ENCODE measurements at places on chromosomes 1 and 21.
A peak's percentile ranks its signal among the peaks of the same experiment; 100 is the strongest.

DNA sequence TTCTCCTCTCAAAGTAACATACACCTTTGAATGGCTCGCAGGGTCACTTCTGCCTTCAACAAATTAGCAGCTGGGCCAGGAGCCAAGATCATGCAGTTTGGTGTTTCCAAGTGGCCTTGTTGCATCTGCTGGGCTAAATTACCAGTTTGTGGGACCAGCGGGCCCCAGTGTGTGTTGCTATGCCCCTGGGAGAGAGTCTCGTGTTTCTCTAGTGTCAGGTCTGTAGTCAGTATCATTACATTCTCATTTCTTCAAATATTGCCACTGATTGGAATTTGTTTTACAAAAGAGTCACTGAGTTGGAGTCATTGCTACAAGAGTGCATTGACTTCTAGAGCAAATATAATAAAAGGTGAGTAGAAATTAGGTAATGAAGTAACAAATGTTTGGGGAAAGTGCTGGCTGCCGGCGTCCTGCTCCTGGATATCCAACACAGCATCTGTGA is 35.5 kb downstream of the RHOU start:
- no peak overlapping the region for H3K4me3 ChIP-seq
- no peak for DNase-seq
- no peak overlapping the region for H3K27ac ChIP-seq
- H3K27me3 ChIP-seq, result no peaks in the 10 kb centered on the region
- H3K36me3 ChIP-seq, result no peaks in the 10 kb centered on the region

DNA sequence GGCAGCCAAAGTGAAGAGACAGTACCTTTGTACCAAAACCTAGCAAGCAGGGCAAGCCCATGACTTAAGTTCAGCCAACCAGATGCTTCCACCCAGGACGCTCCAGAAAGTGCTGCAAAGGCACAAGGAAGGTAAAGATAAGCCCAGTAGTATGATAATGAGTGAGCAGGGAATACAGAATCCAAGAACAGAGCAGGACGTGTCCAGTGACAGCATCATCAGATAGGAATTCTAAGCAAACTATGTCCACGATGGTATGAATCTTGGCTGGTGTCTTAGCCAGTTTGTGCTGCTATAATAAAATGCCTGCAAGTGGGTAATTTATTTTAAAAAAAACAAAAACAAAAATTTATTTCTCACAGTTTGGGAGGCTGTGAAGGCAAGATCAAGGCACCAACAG is 13.6 kb downstream of the GJA4 start:
- H3K27ac ChIP-seq, result no peak overlapping the region
- no peaks in the 10 kb centered on the region for H3K36me3 ChIP-seq
- H3K4me3 ChIP-seq, result no peak overlapping the region
- H3K4me1 ChIP-seq, result no peaks in the 10 kb centered on the region
- DNase-seq, result no peak

DNA sequence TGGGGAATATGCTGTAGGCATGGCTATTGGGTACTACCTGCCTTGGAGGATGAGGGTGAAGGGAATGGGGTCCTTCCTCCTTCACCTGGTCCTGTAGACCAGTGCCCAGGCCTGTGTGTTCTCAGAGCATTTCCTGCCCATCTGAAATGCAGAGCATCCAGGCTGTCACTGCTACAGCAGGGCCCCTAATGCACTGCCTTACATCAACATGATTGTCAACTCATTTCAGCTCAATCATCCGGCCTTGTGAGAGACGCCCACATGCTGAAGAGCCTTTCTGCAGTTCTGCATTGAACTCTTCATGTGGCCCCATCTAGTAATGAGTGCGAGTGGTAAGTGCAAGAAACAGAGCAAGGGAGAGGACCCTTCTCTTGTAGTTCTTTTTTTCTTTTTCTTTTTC is 39.8 kb upstream of the SRP9 start:
- H3K4me1 ChIP-seq, result no peaks in the 10 kb centered on the region
- no peak overlapping the region for H3K27ac ChIP-seq
- no peaks in the 10 kb centered on the region for H3K36me3 ChIP-seq
- no peak overlapping the region for H3K4me3 ChIP-seq

- no peaks in the 10 kb centered on the region for H3K4me1 ChIP-seq
- H3K4me3 ChIP-seq, result no peak overlapping the region
- no peak for DNase-seq
- H3K27me3 ChIP-seq, result no peaks in the 10 kb centered on the region
- H3K36me3 ChIP-seq, result no peaks in the 10 kb centered on the region
- H3K27ac ChIP-seq, result no peak overlapping the region
These were observed 90.0 kb downstream of the URB2 start for GRCh38 chr1:229716069-229716468.

- H3K4me1 ChIP-seq, result no peaks in the 10 kb centered on the region
- no peaks in the 10 kb centered on the region for H3K27me3 ChIP-seq
- no peak for DNase-seq
- no peaks in the 10 kb centered on the region for H3K36me3 ChIP-seq
These were observed 120.3 kb upstream of the VAMP3 start for GRCh38 chr1:7650801-7651200.

DNA sequence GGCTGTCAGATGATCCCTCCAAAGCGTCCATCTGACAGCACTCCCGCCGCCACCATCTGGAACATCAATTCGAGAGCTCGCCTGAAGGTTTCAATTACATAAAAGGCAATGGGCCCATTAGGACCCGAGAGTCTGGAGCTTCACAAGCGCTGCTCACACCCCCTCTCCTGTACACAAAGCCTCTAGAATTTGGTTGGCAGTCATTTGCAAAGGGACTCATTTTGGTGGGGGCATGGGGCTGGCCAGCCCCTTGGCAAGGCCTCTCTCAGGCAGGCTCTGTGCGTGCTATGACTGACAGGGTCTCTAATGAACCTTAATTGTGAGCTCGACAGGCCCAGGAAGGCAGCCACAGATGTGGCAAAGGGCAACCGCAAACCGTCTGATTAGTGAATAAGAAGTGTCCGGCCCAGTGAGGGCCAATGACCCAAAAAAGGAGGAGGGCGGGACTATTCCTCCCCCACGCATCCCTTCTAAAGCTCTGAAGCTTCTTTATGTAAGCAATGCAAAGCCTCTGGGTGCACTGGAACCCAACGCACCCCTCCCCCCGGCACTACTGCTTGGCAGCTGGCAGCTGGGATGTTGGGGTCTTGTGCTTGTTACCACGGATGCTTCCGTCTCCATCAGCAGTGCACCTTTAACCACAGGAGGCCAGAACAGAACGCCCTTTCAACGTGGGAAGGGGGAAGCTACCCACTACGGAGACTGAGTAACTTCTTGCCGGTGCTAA is 79.4 kb downstream of the CAPZB start:
- no peaks in the 10 kb centered on the region for H3K27me3 ChIP-seq
- DNase-seq, result no peak
- H3K4me3 ChIP-seq, result no peak overlapping the region
- H3K27ac ChIP-seq, result no peak overlapping the region
- peaks cover 34% of the 10 kb centered on the region for H3K4me1 ChIP-seq
- H3K36me3 ChIP-seq, result no peaks in the 10 kb centered on the region

GRCh38 chr21:34928637-34929036 is 120.5 kb downstream of the RUNX1 start:
- DNase-seq, result no peak
- H3K36me3 ChIP-seq, result no peaks in the 10 kb centered on the region
- no peaks in the 10 kb centered on the region for H3K27me3 ChIP-seq

DNA sequence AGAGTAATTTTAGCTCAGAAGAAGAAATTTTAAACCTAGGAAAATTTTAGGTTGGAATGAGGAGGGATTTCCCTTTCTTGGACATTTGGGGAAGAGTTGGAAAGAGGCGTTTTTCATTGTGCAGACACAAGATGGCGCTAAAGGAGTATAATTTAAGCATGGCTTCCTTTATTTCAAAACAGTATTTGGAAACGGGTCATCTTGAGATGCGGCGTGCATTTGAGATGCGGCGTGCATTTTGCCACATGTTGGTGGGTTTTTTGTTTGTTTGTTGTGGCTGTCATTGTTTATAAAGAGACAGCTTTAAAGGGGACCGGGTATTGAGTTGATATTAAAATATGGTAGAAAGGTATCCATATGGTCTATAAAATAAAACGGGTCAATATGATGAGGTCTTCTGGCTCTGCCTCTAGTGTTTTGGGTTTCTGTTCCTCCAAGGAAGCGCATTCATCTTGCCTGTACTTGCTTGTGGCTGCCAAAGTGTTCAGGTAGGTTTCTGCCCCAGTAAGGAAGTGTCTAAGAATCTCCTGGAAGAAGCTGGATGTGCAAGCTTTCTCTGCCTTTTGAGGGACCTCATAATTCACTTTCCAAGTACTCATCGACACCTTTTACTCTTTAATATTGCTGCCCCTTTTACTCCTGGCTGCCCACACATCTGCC is 210.3 kb downstream of the SLC35F3 start:
- H3K27me3 ChIP-seq, result no peaks in the 10 kb centered on the region
- DNase-seq, result peak; percentile 53
- no peak overlapping the region for H3K4me3 ChIP-seq
- H3K27ac ChIP-seq, result no peak overlapping the region
- no peaks in the 10 kb centered on the region for H3K4me1 ChIP-seq

- H3K27ac ChIP-seq, result no peak overlapping the region
- no peaks in the 10 kb centered on the region for H3K4me1 ChIP-seq
- no peak for DNase-seq
- H3K36me3 ChIP-seq, result no peaks in the 10 kb centered on the region
These were observed 553 bp downstream of the LEFTY1 start for GRCh38 chr1:225888289-225888897.

GRCh38 chr1:163421701-163422100 is 99.9 kb downstream of the NUF2 start:
- no peak for DNase-seq
- H3K36me3 ChIP-seq, result no peaks in the 10 kb centered on the region
- no peaks in the 10 kb centered on the region for H3K27me3 ChIP-seq
- no peak overlapping the region for H3K4me3 ChIP-seq
- no peak overlapping the region for H3K27ac ChIP-seq
- H3K4me1 ChIP-seq, result no peaks in the 10 kb centered on the region
